Activated naive CD4-positive, alpha-beta T cell treated with Interleukin-2 at 50 U/mL for 16 hours (primary cell): ENCODE measurements at places on chromosomes 4 and X.

DNA sequence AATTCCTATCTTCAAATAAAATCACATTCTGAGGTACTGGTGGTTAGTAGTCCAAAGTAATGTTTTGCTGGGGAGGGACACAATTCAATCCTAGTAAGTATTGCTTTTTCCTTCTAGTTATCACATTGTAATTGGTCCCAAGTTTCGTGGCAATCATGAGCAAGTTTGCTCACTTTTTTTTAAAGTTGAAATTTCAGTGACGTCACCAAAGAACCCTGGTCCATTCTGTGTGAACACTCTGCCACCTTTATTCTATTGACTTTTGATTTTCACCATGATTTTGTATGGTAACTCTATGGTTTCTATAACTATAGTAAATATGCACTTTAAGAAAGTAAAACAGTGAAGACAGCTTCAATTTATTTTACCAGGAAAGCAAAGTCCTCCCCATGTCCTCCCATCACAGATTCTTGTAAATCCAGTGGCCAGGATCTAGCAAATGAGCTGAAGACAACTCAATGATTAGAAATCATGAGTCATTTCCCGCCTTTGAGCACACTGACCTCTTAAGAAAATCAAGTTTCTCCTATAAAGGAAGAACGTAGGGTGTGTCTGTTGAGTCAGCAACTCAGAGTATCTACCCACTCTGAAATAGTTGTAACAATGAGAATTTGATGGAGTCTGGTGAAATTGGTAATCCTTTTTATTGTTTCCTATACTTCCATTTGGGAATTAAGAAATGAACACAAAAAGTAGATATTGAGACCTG, 1306.6 kb upstream of the PABPC4L start:
- no peak for DNase-seq

DNA sequence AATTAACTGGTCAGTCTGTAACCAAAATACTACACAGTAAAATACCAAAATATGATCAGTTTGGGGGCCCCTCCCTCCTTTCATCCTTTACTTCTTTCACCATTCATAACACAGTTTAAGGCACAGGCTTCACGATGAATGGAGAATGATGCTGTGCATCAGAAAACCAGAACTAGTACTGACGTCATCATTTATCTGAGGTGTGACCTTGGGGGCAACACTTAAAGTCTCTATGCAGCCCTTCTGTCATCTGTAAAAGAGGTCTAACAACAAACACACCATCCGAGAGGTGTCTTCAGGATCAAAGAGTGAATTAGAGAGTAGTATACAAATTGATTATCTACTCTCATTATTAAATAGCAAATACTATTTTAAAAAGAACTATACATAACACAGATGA, 135.4 kb downstream of the SH3KBP1 start:
- DNase-seq: no peak

DNA sequence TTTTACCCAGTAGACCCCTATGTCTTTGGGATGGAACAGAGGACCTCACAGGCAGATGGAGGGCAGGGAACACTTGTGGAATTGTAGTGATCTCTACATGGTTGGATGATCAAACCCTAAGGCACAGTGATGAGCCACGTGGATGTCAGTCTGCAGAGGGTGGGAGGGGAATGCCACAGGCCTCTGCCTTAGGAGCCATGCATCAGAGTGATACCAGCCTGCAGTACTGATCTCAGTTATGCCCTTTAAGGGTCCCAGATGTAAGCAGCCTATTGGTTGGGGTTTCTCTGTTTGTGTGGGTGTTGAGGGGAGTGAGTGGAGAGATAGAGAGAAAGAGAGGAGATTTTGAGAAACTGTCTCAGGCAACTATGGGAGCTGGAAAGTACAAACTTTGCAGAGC, 39.9 kb upstream of the XAGE1B start:
- no peak for DNase-seq

DNA sequence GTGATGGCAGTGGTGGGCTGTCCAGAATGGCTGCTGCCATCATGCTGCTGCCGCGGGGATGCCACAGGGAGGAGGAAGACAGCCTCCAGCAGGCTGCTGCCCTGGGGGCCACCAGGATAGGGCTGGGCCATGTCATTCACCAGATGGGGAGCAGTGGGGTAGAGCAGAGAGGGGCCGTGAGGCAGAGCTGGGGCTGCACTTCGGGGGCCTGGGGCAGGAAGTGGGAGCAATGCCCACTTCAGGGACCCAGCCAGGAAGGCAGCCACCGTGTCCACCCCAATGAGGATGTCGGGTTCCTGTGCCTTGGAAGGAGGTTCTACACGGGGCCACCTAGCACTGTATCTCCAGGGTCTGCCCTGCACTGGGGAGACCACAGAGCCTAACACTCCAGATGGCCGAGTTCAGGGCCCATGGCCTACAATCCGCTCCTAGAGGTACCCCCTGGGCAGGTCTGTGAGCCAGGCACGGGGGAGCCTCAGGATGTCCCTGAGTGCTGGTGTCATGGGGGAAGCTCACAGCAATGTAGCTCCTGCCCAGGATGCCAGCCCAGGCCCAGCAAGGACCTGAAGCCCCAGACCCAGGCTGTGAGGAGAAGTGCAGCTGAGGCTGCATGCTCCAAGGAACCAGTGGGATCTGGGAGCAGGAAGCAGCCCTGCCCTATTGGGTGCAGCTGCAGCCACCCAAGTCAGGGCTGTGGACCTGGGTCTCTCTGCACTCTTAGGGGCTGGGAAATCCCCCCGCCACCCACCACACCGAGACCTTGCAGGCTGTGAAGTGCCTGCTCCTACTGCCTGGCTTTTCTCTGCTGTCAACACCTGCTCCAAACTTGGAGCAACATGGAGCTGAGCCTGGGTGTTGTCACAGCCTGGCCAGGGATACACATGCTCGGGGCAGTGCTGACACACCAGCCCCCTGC, 140.3 kb downstream of the PDHA2 start:
- no peak for DNase-seq

DNA sequence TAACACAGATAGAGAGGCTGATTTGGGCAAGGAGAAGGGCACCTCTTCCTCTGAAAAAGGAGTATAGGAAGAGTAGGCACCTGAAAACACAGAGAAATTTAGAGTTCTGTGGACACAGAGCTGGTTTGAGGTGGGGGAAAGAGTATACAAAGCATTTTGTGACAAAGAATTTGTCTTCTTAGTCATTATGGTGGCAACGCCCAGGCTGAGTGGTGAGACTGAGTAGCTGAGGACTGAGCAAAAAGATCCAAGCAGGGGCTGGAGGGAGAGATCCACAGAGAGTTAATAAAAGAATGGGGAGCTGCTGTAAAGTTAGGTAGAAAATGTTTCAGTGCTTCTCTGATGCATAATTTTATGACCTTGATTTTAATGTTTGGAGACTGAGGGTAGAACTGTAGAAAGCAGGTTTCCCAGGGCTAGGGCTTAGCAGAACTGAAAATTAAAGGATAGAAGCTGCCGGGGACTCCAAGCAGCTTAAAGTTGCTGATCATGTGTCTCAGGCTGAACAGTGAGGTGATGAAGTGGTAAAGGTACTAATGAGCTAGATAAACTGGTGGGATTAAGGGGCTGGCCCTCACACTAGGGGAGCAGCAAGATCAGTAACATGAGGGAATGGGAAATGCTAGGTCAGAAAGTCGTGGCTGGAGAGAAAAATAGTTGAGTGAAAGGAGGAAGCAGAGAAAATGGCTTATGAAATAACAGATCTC, 118.9 kb downstream of the CEP44 start:
- DNase-seq: no peak

DNA sequence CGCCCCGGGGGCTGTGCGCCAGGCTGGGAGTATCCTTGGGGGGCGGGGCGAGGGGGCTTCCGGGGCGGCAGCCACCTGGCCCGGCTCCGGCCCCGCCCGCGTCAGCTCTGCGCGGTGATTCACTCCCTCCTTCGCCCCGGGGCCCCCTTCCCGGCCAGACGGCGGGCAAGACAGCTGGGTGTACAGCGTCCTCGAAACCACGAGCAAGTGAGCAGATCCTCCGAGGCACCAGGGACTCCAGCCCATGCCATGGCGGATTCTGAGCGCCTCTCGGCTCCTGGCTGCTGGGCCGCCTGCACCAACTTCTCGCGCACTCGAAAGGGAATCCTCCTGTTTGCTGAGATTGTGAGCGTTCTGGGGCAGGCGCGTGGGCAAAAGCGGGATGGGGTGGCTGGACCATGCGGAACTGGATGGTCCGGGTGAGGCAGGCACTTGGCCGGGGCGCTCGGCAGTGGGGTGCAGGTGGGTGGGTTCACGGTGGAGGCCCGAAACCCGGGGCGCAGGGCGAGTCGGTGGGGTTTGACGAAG, at the start of gene PLP2:
PLP2 (plus strand) TSS at position 147 of the 528 bp plus-strand sequence; CDS start at position 250, 103 bp downstream.
- peak; percentile 75 for DNase-seq
